ENCODE measurements at places on chromosomes 1 and 21.

DNA sequence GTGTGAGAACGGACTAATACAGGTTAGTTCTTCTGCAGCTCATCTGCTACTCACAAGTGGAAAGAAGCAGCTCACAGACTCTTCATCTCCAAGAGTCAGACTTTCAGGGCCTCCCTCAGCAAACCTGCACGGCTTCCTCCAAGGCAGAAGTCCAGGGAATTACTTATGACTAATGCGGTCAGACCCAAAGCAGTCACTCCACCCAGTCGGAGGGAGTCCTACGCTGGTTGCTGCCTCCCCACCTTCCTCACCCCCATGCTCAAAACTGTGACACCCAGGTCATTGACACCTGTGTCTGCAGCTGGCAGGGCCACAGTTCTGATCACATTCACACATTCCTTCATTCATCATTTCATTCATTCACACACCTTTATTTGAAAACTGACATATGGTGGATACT is 38.4 kb upstream of the PRDM2 start:
- no peak for DNase-seq

- DNase-seq = no peak
These were observed 90.2 kb upstream of the CSF3R start for GRCh38 chr1:36572906-36573305.

DNA sequence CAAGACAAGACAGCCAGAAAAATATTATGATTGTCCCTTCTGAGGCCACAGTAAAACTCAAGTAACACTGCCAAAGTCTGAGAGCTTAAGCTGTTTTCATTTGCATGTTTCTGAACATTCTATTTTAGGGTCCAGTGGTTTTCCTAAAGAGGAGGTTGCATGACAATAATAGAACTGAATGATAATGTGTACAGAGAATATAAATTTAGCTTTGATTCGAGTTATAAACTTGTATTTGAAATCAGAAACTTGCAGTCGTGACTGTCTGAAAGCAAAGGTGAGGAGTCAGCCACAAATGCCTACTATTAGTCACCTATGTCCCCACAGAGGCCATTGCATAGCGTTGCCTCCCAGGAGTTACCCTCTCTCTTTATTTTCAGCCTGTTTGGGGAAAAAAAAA is 363.1 kb upstream of the ADGRL2 start:
- DNase-seq = no peak

DNA sequence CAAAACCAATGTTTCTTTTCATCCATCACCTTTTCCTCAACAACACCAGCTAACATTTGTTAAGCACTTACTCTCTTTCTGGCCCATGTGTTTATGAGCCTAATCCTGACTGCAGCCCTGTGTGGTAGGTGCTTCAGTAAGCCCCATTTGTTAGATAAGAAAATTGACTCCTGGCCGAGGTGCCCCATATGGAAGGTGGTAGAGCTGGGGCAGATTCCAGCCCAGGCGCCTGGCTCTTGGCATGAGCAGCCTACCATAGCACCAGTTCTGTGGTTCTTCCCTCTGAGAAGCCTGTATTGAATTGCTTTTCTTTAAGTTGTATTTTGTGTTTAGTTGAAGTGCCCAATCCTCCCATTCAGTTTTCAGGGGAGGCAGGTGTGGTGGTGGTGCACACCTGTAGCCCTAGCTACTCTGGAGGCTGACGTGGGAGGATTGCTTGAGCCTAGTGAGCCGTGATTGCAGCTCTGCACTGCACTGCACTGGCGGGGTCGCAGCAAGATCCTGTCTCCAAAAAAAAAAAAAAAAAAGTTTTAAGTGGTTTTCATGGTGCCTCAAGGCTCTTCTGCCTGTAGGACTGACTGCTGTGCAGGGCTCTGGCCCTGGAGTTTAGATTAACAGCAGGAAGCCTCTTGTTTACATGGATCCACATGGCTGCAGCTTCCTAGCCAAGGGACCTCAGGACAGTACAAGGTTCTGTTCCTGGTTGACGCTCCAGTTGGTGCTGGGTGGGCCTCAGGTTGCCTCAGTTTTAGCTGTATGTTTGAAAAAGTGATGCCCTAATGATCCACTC is 125.9 kb downstream of the MRPS6 start:
- DNase-seq = peak; percentile 5

- DNase-seq = no peak
These were observed 2.1 kb upstream of the OBSCN start for GRCh38 chr1:228205526-228206436.

DNA sequence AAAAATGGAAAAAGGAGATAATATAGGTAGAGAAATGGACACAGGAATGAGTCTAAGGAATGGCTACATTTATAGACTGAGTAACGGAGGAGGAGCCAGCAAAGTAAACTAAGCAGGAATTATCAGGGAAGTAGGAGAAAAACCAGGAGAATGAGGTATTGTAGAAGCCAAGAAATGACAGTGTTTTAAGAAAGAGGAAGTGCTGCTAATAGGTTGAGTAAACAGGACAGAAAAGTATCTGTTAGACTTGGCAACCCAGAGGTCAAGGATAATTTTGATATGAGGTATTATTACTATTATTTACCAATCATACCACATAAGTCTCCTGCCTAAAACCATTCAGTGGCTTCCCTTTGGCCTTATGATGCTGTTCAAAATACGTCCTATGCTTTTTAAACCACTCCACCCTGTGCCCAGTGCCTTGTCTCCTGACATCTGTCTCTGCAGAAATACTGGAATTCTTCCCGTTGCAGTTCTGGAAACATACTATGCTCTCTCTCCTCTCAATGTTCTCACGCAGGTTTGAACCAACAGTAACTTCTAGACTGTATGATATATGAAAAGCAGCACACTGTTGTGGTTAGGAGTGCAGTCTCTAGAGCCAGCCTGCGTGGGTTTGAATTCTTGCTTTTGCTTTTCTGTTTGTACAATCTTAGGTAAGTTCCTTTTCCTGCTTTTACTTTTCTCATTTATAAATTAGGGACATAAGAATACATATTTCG is 24.6 kb upstream of the NEK7 start:
- no peak for DNase-seq

DNA sequence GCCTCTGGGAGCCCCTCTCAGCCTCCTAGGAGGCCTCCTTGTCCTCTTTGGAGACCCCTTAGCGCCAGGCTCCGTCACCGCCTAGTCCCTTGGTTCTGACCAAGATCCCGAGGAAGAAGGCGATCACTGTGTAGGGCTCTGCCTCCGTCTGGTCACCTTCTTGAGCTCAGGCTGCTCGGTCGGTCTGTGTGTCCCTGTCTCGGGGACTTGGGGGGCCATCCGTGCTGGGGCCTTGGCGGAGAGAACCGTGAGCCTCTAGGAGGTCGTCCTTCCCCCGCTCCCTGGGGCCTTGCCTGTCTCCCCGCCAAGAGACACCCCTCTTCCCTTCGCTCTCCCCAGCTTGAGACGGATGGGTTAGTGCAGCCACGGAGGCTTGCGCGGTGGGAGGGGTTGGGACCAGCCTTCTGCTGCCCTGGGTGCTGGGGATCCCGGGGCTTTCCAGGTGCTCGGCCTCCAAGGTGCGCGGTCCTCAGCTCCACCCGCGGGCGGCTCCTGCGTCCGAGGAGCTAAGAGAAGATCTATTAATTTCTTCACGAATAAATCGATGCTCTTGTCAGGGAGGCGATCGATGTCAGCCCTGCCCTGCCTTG is 701 bp upstream of the INSRR start:
- DNase-seq = peak; percentile 26

GRCh38 chr1:29245876-29246275 is 9.6 kb downstream of the PTPRU start:
- DNase-seq = no peak

- DNase-seq = no peak
These were observed 48.7 kb downstream of the SPAG17 start for GRCh38 chr1:118136187-118136941.

GRCh38 chr1:64917907-64918306 is 48.4 kb downstream of the JAK1 start:
- no peak for DNase-seq

GRCh38 chr1:241332987-241333386 is 24.0 kb downstream of the RGS7 start:
- no peak for DNase-seq

DNA sequence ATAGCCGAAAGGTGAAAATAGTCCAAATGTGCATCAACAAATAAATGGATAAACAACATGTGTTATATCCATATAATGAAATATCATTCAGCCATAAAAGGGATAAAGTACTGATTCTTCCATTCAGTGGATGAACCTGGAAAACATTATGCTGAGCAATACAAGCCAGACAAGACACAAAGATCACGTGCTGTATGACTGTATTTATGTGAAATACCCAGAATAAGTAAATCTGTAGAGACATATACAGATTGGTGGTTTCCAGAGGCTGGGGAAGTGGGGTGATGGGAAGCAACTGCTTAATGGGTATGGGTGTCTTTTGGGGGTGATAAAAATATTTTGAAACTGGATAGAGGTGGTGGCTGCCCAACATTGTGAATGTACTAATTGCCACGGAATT is 13.3 kb upstream of the GSTM4 start:
- DNase-seq = no peak

DNA sequence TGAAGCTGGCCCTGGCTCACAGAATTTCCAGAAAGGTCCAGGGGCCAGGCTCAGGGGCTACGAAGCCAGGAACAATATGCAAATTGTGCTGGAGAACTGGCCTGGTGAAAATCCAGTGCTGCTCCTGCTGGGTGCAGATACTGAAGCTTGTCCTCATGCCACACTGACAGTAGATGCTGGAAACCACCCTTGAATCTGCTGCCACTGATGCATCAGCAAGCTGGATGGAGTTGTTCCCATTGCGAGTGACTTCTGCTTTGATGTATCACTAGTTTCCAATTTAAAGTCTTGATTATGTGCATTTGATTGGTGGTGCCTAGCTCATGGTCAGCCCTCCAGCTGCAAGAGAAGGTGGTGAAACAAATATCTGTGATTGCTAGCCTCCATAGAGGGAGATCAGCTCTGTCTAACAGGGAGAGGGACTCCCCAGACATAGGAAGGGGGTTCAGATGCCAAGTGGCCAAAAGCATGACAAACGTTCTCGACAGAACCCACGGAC is 11.0 kb upstream of the KIAA0040 start:
- DNase-seq = no peak

DNA sequence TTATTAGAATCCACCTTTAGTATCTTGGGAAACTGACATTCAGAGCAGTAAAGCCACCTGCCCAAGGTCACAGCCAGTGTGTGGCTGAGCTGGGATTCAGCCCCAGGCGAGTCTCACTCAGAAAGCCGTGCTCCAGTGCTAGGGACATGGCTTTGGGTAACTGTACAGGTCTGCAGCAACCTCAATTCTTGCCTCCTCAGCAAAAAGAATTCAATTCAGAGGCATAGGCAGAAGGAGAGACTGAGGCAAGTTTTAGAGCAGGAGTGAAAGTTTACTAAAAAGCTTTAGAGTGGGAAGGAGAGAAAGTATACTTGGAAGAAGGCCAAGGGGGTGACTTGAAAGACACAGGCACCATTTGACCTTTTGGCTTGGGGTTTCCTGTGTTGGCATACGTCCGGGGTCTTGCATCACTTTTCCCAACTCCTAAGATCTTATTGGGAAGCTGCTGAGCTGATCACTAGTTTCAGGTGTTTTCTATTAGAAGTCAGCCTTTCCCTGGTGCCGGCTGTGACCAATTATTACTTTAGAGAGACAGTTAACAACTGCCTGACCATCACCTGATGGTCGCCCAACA is 529.3 kb downstream of the MATN1 start:
- DNase-seq = no peak

DNA sequence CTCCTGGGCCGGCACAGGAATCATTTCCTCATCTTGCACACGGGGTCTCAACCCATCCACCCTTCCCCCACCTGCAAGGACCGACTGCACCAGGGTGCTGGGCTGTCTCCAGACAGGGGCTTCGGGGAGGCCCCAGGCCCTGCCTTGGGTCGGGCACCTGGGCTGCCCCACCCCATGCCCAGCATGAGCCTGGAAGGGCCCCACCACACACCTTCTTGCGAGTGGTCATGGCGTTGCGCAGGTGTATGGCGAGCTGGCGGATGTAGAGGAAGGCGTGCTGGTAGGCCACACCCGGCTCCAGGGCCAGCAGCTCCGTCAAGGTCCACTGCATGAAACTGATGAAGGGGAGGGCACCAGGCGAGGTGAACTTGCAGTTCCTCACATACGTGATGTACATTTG is 6.9 kb downstream of the NOC2L start:
- DNase-seq = no peak

- DNase-seq = no peak
These were observed at the start of gene CELF3 for GRCh38 chr1:151716771-151717631. Gene CELF3, minus strand, starts transcription at chr1:151716803. Its CDS starts 783 bp downstream, at chr1:151716020.

- DNase-seq = no peak
These were observed 1.6 kb downstream of the SOX13 start for GRCh38 chr1:204074274-204075138.

DNA sequence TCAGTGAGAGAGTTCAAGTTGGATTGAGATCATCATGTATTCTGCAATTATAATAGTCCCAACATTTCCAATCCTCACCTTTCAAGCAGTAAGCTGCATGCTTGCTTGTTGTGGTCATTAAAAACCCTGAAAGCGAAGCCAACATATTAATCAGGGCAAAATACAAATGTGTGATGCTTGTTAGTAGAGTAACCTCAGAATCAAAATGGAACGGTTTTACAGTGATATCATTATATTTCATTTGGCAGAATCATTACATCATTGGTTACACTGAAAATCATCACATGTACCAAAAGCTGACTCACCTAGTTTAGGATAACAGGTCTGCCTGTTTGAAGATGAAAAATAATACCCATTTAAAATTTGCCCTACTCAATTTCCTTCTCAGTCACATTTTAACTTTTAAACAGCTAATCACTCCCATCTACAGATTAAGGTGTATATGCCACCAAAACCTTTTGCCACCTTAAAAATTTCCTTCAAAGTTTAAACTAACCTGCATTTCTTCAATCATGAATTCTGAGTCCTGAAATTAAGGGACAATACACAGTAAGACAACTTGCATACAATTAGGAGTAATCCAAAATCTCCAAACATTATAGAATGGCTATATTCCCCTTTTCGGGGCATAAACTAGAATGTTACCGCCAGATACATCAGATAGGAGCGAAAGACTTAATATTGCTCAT is 3.5 kb downstream of the GAS5 start:
- DNase-seq = no peak

DNA sequence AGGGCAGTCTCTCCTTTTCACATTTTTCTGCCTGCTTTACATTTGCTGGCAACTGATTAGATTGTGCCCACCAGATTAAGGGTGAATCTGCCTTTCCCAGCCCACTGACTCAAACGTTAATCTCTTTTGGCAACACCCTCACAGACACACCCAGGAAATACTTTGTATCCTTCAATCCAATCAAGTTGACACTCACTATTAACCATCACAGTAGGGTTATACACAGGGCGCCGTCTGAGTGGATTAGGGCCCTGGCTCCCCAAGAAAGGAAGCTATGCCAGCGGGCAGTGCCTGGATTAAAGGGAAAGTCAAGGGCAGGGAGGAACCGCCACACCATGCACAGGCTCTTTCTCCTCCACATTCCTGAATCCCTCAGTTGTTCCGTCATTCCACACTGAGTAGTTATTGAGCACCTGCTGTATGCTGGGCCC is 56.2 kb downstream of the EVA1C start:
- DNase-seq = no peak

DNA sequence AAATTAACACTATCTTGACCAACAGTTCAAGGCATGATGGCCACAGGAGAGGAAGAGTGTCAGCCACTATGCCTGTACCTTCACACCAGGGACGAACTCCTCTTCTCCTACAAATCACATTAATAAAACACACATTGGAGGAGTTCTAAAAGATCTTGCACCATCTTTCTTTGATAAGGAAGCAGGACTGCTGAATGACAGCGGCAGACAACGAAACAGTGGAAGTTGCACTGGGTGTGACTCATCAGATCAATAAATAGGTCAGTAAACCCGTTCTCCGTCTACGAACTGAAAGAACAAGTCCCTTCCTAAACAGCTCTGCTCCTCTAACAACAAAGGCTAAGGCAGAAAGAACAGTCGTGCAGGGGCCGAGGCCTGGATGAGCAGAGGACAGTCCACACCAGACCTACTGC is 23.1 kb downstream of the UBE2G2 start:
- no peak for DNase-seq

- DNase-seq = no peak
These were observed 699 bp upstream of the RGS2 start for GRCh38 chr1:192808163-192808517.
